ENCODE measurements at places on chromosomes 7 and 10.

GRCh38 chr7:36038063-36038721 is 114.9 kb upstream of the EEPD1 start:
- no peak for DNase-seq

GRCh38 chr7:3956949-3957348 is 655.9 kb downstream of the SDK1 start:
- DNase-seq: no peak

- no peak for DNase-seq
Observed at GRCh38 chr7:51732116-51732515, 415.5 kb upstream of the COBL start.

GRCh38 chr7:29345590-29345989 is 151.0 kb downstream of the CHN2 start:
- no peak for DNase-seq

DNA sequence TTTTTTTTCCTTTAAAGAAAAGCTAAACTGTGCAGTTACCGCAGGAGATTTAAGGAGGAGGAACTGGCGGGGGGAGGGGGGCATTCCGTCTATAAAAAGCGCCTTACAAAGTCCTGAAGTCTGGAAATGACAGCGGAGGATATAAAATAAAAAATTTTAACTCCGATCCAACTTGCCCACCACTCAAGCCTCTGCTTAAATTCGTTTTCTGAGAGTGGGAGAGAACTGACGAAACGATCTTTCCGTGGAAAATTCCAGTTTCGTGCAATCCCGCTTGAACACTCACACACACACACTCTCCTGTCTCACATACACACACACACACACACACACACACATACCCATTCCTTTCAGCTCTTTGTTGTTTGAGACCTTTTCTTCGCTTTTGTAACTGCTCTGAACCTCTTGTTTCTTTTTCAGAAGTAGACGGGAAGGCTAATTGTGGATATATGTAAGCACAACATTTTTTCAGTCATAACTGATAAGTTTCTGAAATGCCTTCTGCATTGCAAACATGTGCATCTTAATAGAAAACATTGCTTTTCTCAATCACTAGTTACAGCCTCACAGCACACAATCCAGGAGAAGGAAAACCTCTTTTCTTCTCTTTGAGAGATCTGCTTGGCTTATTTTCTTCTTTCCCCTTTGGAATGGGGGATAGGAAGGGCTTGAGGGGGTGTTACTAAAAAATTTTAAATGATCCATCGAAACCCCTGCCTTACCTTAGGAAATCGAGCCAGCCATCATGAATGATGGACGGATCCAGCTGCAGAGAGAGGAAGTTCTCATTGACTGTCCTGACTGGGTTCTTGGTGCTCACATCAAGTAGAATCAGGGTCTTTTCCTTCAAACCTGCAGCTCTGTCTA is 628 bp downstream of the HPSE2 start:
- DNase-seq: peak; percentile 18

GRCh38 chr10:57706016-57706415 is 561.7 kb downstream of the IPMK start:
- no peak for DNase-seq

GRCh38 chr7:28395831-28396230 is 16.5 kb upstream of the CREB5 start:
- no peak for DNase-seq

All from GM10248 (cell line).